ENCODE measurements at places on chromosomes 11 and 22. TPM values are rescaled to one million over a fixed set of nuclear protein-coding genes. Genes with fewer than 3 reads are reported as not detected.

The SPTBN2 gene
- total RNA-seq: 0.18 TPM

DNA sequence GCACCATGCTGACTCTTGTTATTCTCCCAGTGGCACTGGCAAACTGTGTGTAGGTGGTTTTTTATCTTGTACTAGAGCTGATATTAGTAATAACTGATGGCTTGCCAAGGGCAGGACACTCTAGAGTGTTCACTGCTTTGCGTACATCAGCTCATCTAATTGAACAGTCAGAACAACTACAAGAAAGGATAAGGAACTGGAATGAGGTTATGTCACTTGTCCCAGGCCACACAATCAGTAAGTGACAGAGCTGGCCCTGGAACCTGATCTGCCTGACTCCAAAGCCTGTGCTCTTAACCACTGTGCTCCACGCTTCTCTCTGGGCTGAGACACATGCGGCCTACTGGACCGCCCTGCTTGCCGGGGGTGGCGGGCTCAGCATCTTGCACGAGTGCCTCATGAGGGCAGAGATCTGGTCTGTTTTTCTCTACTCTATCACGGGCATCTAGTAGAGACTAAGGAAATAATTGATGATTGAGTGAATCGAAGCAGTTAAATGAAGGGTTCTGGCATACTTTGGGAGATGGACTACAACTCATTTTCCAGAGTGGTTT, 155.9 kb upstream of the SORL1-AS1 start:
- no peaks in the 10 kb centered on the region for H3K27me3 ChIP-seq
- no peak for DNase-seq
- H3K4me1 ChIP-seq: no peaks in the 10 kb centered on the region
- no peak overlapping the region for H3K4me3 ChIP-seq

- peaks cover 20% of the 10 kb centered on the region for H3K4me1 ChIP-seq
- no peak overlapping the region for H3K27ac ChIP-seq
- no peaks in the 10 kb centered on the region for H3K36me3 ChIP-seq
- peaks cover 38% of the 10 kb centered on the region for H3K27me3 ChIP-seq
These were observed 2.7 kb upstream of the VSIG2 start for GRCh38 chr11:124754710-124755109.

- H3K4me1 ChIP-seq: no peaks in the 10 kb centered on the region
- DNase-seq: no peak
These were observed 61.7 kb downstream of the DGCR2 start for GRCh38 chr22:19060356-19061009.

DNA sequence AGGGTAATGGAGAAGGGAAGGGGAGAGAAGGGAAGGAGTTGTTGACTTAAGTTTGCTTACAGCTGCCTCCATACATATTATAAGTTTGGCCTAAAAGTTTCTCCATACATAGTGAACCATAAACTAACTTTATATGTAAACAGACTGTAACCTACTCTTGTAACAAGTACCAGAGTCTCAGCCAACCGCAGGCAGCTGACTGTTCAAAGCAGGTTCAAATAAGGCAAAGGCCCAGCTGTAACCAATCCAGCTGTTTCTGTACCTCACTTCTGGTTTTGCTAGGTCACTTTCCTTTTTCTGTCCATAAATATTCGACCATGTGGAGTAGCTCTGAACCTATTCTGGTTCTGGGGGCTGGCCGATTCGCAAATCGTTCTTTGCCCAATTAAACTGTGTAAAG, 591.2 kb downstream of the INSC start:
- H3K4me1 ChIP-seq: no peaks in the 10 kb centered on the region
- DNase-seq: no peak
- H3K4me3 ChIP-seq: no peak overlapping the region
- no peaks in the 10 kb centered on the region for H3K36me3 ChIP-seq
- H3K27ac ChIP-seq: no peak overlapping the region
